ENCODE measurements at places on chromosomes 3 and 15.

GRCh38 chr3:169886671-169887070, 16.9 kb upstream of the LRRC31 start:
- no peak for DNase-seq

DNA sequence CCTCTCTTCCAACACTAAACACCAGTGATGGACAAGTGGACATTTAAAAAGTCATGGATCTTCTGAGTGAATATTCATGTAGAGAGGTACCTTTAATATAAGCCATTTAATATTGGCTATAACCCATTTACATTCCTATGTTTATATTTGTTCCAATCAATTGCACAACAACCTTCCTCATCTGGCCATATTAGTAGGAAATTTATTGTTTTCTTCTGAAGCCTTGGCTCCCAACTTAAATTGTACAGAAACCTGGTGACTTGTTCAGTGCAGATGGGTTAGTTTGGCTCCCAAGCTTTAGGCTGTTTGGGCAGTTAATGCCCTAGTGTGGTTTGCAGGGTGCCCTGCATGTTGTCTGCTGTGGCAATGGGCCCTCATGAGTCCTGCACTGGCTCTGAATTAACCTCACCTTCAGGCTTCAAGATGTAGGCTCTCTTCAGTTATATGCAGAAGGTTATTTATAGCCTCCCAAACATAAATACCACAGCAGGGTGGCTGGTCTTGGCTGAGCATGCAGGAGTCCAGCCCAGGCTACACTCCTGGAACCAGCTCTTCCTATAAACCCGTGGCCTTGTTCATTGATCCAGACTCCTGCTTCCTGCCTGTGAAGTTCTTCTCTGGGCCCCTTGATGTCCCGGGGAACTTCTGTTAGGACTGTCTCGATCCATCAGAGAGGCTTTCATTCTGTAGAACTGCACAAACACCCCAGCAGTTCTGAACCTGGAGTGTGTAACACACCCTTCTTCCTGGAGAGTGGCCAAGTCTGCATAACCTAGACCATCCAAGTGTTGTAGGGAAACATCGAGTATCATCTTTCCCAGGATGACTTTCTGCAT, 57.0 kb downstream of the DUT start:
- no peak for DNase-seq

DNA sequence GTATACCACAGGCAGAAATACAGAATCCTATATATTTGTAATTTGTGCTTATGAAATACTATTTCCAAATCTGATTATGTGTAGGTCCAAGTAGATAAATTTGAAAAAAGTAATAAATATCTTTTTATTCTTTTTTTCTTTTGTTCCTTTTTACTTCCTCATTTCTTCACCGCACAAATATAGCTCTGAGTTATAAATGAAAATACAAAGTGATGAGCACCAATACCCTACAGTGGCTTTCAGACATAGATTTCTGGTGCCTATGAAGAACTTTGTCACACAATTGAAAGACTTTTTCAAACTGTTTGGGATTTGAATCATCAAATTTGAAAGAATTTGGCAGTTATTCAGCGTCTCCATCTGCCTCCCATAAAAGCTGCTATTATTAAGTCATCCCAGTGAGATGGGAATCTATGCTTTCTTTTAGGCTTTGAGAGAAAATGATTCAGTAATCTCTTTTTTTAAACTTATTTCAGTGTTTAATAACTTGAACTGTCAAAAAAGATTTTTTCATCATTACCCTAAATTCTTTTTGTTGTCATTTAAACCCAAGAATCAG, 363.6 kb upstream of the GOLIM4 start:
- DNase-seq, result no peak

DNA sequence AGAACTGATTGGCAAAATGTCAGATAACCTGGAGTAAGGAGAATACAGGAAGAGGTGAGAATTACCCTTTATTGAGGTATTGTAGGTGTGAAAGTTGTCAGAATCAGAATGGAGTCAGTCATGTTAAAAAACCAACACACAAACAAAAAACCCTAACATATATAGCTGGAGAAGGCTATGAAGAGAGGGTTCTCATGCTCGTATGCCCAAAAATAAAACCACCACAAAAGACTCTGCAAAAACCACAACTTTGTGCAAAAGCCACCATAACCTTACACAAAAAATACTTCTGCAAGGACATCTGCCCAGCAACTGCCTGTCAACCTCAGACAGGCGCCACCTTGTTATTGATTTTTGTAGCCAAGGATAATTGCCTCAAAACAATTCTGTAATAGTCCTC, 136.0 kb downstream of the CD47 start:
- DNase-seq, result no peak

DNA sequence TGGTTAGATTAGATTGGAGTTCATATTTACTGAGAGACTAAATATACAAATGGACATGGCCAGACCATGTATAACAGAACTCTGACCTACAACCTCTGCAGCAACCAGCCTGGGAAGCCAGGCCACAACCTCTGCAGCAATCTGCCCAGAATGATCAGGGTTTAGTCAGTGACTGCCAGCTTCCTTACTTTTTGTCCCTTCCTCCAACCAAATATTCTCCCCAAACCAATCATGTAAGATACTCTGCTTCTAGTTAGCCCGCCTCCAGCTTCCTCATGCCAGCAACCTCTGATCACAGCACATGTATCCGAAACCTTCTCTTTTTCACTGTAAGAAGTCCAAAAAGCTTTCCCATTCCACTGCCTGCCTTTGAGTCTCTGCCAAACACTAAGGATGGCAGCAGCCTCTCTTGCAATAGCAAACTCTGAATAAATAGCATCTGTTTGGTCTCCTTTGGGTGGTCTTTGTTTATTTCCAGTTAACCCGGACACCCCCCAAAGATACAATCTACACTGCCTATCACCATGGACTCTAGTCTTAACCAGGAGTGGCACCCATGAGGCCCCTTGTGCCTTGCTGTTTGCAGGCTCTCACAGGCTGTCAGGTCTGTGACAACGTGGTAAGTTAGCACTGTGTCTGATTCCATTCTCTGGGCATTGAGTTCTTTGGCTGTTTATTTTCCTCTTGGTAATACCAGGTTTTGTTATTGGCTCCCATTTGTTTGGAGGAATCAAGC, 102.2 kb downstream of the ERC2 start:
- DNase-seq, result no peak

GRCh38 chr15:27059610-27060202, 88.7 kb downstream of the GABRG3 start:
- DNase-seq, result no peak

GRCh38 chr15:30072630-30073029, 10.1 kb upstream of the GOLGA8J start:
- DNase-seq, result no peak

- DNase-seq, result no peak
These were observed 2.0 kb downstream of the B2M start for GRCh38 chr15:44713006-44713966.

GRCh38 chr3:99419116-99419515, 219.3 kb upstream of the COL8A1 start:
- DNase-seq, result no peak

DNA sequence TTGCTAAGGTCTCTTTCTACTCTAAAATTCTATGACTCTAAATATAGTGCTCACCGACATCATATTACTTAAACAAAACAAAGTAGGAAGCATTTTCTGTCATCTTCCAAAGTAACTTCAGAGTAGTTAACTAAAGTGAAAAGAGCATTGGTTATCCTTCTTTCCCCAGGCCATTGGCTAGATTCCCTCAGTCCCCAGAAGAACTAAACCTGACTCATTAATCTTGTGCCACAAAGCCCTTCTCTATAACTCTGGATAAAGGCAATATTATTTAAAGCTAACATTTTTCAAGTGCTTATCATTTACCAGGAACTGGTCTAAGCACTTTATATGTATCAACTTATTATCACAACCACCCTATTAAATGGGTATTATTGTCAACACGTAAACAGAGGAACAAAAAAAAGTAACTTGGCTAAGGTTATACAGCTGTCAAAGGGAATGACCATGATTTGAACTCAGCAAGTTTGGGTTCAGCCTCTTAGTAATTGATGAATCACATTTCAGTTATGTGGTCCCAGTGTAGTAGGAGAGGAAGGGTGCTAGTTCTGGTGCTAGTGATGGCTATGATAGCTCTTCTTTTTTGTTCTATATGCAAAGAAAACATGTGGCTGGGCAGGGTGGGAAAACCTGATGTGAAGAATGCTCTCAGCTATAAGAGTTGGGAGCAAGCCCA, 304.9 kb downstream of the FGF12 start:
- no peak for DNase-seq

GRCh38 chr3:107662124-107662507, 139.4 kb downstream of the BBX start:
- no peak for DNase-seq

- DNase-seq, result no peak
These were observed 23.4 kb downstream of the ARMC8 start for GRCh38 chr3:138210528-138210927.

GRCh38 chr3:21020043-21020442, 731.0 kb downstream of the ZNF385D start:
- no peak for DNase-seq

DNA sequence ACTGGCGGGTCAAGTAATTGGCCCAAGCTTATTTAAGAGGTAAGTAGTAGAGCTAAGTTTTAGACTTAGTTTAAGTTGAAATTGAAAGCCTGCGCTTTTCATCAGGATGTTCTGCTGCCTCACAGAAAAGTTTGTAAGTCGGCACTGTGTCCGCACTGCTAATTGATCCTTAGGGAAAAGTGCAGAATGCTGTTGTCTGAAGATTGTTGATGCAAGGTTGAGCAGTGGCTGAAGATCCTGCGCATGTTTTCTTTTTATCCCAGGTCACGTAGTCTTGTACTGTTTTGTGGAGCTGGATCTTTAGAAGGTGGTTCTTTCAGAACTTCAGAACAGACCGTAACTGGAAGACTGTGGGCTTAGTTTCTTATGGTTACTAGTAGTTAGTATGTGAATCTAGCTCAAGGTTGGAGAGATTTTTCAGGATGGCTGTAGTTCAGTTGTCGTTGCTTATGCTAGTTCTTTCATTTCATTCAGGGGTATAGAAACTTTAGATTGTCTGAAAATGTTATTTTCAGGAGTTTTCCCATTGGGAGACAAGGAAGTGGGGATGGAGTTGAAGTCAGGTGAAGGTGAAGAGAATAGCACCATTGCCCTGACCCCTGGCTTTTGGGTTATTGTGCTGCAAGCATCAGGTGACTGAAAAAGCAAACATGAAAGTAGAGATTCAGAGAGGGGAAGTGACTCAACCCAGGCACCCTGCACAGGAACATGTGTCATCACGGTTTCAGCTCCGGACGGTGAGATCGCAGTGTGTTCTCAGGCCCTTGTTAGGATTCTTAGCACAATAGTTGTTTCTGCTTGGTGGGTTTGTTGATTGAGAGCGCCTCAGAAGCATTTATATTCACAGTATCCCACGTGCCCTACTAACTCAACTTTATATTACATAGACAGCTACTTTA, 32.8 kb downstream of the AKAP13 start:
- DNase-seq, result peak; percentile 58

DNA sequence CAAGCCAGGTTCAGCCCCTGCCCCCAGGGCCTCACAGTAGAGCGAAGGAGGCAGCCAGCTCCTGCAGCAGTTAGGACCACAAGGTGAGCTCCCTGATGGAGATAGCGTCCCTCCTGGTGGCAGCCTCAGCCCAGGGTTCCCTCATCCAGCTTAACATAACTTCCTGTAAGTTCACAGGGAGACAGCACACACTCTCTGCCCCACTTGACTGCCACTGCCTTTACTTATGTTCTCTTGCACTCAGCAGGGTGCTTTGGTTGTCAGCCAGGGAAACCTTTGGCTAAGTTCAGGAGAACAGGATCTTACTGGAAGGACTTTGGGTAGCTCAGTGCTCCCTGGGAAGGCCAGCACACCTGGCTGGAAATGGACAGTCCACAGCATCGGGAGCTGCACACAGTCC, 10.9 kb downstream of the KBTBD13 start:
- no peak for DNase-seq

GRCh38 chr3:115549071-115549470, 74.2 kb upstream of the GAP43 start:
- no peak for DNase-seq

DNA sequence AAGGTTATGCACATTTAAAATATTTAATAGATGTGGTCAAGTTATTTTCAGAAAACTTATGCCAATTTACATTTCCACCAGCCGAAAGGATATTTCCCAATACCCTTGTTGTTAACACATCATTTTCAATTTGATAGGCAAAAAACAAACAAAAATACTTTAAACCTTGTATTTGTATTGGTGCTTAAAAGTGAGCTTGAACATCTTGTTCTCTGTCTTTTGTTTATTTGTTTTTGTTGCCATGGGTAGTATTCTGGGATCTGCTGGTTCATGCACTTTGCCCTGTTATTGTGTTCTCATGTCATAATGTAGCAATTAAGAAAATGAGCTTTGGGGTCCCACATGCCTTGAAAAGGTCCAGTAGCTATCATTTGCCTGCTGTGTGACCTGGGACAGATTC, 191.4 kb downstream of the LRTM1 start:
- no peak for DNase-seq

GRCh38 chr3:14175383-14176037, 2.9 kb downstream of the XPC start:
- peak; percentile 23 for DNase-seq

- no peak for DNase-seq
These were observed 225.6 kb downstream of the CLSTN2 start for GRCh38 chr3:140160553-140160952.

- DNase-seq, result no peak
These were observed 55.2 kb upstream of the CHRNA7 start for GRCh38 chr15:31974855-31975829.

GRCh38 chr15:78322243-78322642, 17.9 kb upstream of the CRABP1 start:
- DNase-seq, result no peak

DNA sequence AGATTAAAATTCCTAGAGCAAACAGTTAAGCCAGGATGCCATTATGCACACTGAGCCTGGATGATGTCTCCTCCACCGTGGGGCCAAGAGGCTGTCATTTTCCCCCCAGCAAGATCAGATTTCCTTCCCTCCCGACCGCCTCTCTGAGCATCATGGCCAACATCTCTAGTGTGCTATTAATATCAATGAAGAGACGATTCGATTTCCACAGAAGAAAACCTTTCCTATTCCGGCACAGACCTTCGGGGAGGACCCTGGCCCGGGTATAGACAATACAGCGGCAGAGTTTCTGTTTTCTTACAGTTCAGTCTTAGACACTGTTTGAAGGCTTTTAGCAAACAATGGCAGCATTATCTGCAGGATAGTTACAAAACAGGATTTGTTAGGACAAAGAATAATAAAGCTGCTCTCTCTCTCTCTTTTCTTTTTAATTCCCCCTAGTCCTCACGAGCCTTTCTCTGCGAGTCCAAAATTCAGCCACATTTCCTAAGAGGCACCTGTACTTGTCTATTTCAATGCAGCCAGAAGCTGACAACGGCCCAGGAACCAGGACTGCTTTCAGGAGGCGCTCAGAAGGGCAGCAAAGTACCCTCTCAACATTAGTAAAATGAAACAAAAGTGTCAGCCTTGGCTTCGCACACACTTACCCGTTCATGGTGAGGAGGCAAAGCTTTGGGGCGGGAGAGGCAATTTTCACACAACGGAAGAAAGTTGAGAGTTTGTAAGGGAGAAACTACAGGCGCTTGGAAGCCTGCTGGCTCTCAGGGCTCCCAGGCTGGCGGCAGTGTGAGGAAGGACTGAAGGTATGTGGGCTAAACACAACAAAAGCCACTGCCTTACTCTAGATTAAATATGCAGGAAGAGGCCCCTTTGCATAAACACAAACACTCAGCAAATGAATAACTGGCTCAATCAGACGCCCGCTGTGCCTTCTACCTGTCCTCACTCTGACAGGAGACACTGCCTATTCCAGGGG, 278.0 kb downstream of the FOXP1 start:
- no peak for DNase-seq

- no peak for DNase-seq
These were observed 11.0 kb downstream of the TMEM45A start for GRCh38 chr3:100503448-100503847.

GRCh38 chr15:65054333-65055200, 9.4 kb downstream of the SLC51B start:
- peak; percentile 27 for DNase-seq
